ENCODE measurements at places on chromosomes 2 and 18.

DNA sequence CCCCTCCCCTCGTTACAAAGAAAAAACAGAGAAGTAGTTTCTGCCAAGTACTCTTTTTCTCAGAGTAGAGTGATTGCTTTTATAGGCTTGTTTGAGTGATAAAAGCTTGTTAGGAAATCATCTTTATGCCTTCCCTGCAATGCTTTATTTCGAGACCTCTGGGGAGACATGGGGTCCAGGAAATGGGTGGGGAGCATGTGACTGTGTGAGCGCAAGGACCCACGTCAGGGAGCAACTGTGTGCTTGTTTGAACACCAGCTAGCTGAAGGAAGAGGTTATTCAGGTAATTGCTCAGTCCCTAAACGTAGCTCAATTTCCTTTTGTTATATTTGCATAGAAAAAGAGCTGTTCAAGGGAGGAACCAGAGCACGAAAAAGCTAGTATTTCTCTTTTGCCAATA is 187.3 kb downstream of the FAM210A start:
- no peak for DNase-seq

DNA sequence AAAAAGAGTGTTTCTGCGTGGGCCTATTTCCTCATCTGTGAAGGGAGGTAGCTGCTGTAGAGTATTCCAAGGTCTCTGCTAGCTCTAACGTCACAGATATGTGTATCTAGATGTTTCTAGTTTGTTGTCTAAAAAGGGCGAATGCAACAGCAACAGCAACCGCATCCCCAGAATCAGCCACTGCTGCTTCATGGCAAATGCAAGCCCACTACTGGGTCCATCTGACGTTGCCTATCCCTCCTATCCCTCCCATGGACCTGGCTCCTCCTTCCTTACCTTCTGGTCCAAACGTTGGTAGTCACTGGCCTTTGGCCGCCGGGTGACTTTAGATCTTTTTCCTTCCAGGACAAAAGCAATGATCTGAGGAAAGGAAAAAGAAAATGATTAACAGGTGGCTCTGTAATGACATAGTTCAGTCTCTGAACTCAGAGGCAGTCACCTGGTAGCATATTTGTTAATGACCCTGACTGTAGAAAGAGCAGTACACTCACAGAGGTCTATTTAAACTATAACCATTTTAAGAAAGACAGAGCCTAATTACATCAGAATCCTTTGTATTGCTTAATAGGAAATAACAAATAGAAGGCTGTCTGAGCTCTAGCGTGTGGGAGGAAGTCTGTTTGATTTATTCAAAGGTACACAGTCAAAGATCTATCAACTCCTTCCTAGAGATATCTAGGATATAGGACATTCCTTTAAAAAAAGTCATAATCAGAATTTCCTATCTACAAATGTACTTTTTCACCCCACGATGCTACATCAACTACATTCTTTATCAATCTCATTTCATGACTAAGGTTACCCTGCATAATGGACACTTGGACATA is 2.9 kb downstream of the TGOLN2 start:
- DNase-seq, result peak; percentile 68

- no peak for DNase-seq
These were observed 52.4 kb upstream of the UPP2 start for GRCh38 chr2:158049129-158049855.

DNA sequence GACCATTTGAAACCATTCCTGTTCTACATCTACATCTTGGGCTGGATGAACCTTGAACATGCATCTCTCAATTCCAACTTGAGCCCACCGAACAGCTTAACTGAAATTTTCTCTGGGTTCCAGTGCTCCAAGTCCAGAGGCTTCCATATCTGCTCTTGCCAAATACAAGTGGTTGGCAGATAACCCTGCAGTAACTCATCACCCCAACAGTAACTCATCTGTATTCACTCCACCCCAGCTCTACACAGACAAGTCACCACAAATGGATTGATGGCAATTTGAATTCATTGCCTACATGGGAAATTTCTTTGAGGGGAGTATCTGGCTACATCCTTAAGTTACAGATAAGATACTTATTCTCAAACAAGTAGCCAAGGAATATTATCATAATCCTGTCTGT is 502.4 kb upstream of the TNP1 start:
- DNase-seq, result no peak

GRCh38 chr2:164605295-164605694 is 16.0 kb downstream of the GRB14 start:
- no peak for DNase-seq

- DNase-seq, result peak; percentile 24
These were observed 32.7 kb downstream of the LPIN1 start for GRCh38 chr2:11778923-11779757.

DNA sequence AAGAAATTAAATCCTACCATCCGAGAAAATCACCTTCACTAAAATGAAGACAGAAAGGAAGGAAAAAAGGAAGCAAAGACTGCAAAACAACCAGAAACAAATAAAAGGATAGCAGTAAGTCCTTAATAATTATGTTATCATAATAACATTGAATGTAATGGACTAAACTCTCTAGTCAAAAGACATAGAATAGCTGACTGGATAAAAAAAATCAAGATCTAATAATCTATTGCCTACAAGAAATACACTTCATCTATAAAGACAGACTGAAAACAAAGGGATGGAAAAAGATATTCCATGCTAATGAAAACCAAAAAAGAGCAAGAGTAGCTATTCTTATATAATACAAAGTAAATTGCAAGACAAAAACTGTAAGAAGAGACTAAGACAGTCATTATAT is 48.5 kb upstream of the SGPP2 start:
- DNase-seq, result no peak

GRCh38 chr2:2871480-2872308 is 505.9 kb downstream of the EIPR1 start:
- no peak for DNase-seq

- DNase-seq, result no peak
These were observed 21.5 kb upstream of the TXNL4A start for GRCh38 chr18:80009661-80010550.

DNA sequence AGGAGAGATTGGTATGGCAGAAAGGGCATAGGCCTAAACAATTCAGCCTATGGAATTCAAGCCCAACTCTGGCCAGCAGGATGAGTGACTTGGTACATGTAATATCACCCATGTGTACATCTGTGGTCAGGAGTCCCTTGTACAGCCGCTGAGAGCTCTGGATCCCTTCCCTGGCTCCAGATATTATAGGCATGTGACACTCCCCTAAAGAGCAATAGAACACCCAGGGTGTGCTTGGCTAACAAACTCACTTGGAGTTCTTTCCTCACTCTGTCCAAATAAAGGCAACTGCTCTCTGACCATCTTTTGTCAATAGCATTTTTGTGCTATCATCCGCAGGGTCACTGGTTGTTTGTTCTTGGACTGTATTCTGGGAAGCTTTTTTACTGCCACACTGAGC is 197.4 kb upstream of the NCKAP5 start:
- no peak for DNase-seq

GRCh38 chr2:119760956-119761275 is 1.2 kb downstream of the PTPN4 start:
- DNase-seq, result no peak

DNA sequence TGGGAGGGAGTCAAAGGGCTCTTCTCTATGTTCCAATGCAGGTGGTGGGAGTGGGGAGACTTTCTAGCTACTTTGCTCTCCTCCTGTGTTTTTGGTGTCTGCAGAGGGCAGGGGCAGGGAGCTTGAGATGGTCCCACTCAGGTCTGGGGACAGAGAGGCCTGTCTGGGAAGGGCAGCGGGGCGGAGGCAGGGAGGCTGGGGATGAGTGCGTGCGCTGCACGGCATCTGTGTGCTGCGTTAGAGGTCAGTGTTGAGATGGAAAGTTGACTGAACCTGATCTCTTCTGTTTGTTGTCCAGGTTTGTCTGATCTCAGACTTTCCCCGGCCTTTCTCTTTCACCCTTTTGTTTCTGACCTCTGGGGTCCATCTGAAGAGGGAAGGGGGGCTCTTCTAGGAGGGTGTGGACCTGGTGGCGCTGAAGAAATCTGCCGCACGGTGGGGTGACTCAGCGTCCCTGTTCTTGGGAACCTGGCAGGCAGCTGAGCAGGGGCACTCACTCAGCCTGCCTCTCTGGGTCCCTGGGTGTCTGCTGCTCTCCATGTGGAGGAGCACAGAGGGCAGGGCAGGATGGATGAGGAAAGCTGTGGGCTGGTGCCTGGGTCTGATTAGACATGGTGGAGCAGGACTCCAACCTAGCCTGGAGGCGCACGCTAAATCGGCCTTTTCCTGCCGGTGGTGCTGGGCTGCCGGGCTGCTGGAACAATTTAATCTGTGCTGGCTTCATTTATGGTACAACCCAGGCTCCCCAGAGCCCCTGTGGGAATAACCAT is 24.1 kb downstream of the IGFBP2 start:
- DNase-seq, result no peak

- peak; percentile 58 for DNase-seq
These were observed 134.1 kb downstream of the FMNL2 start for GRCh38 chr2:152468899-152469692.

DNA sequence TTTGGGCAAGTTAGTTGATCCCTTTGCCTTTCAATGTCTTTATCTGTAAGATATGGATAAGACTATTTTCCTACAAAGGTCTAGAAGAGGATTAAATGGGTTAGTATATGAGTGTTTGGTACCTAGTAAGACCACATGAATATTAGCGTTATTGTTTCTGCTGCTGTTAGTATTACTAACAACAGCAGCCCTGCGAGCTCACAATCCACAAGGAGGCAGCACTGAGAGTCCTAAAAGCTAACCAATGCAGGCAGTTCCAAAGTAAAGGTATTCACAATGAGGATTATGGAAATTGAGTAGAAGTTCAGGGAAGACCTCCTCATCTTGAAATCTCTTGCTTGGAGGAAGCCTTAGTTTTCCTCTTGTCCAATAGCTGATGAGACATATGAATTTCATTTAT is 248.9 kb downstream of the TDRD15 start:
- peak; percentile 2 for DNase-seq

DNA sequence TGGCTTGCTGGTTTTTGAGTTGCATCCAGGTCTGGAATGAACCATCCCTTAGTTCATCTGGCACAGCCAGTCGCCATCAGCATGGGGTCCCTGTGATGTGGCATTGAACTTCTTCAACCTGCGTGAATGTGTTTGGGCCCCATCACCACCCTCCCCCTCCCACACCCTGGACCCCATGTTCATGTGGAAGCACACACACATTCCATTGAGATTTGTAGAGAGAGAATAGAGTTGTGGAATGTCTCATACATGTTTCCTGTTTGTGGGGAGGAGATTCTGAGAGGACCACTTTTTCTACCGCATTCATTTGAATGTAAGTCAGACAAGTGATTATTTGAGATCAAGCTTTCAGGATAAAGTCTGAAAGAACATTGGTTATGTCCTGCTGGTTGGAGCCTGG is 117.6 kb upstream of the EML6 start:
- DNase-seq, result no peak

GRCh38 chr2:105798595-105798994 is 53.9 kb downstream of the NCK2 start:
- DNase-seq, result peak; percentile 68

DNA sequence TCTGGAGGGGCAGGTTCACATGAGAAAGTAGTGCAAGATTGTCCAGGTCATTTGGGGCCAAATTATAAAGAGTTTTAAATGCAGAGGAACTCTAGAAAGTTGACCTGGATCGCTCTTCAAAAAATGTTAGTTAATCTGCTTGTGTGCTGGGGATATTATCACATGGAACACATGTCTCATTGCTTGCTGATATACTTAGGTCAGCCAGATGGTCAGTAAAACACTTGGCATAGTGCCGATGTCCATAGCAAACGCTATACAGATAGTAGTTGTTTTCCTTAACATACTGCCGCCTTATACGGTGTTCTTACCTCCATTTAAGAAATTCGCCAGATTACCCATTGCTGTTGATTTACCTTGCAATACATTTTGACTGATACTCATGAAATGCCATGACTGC is 103.4 kb upstream of the CWC22 start:
- no peak for DNase-seq

DNA sequence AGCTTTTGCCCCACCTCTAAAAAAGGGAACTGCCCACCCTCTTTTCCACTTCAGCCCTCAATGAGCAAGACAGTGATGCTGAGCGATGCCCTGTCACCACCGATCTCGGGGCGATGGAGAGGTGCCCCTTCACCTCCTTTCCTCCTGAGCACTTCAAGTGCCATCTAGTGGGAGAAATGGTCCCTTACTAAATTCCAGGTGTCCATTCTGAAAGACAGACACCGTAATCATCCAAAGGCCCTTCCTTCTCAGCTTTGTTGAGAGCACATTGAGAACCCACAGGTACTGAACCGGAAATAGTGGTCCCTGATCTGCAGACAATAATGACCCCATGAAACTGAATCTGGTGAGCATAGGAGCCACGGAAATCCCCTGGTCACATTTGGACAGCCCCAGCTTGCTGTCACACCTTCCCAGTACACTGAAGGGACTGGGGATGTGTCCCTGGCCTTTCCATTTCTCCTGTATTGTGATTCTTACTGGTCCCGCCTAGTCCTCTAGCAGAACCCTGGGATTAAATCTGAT is 38.5 kb downstream of the KCTD18 start:
- peak; percentile 7 for DNase-seq

DNA sequence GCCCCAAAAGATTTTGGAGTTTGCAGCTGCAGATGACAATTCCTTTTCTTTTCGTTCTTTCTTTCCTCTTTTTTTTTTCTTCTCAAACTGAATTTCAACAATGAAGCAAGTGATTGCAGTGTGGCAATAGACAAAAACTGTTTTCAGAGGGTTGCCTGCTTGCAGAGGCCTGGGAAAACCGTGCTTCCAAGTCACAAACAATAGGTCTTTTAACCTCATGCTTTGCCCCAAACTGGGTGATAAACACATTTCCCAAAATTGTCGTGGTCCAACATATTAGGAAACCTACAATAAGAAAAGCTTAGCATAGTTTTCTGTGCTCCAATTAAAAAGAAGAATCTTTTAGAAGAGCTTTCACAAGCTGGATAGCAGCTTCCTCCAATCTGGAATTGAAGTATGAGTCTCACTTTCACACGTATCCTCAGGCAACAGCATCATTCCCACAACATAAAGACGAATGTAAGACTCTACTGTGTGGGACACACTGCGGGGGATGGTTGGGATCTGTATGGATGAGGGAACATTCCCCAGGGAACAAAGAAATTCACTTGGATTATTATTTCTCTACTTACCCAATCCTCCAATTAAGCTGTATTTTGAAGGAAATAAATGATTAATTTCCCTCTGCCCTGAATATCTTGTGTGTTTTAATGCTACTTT is 656.1 kb downstream of the RNF144A start:
- DNase-seq, result no peak

- DNase-seq, result no peak
These were observed 116.6 kb downstream of the ICA1L start for GRCh38 chr2:202754936-202755335.

DNA sequence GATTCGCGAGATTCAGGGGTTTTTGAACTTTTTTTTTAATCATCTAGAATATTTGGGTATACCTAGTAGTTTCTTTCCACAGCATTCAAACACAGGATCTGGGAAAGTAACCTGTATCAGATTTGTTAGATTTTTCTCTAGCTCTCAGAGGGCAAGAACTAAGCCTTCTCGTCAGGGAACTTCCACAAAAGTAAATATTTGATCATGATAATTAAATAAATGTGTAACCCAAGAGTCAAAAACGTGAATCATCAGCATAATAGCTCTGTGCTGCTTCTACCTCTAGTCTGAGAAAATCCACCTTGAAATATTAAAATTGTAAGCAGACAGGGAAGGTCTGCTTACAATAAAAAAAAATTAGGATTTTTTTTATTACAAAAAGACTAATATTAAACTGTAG is 225.7 kb upstream of the SPOPL start:
- DNase-seq, result no peak
